CD4-positive, CD25-positive, alpha-beta regulatory T cell (primary cell): ENCODE measurements at places on chromosomes 6 and 20.

GRCh38 chr20:37299718-37300528 lies 10.5 kb downstream of the MANBAL start:
- no peak for DNase-seq

- DNase-seq, result no peak
These were observed 125.1 kb upstream of the NXT1 start for GRCh38 chr20:23225407-23226060.

GRCh38 chr6:142822383-142822782 lies 122.6 kb downstream of the HIVEP2 start:
- DNase-seq, result no peak

GRCh38 chr6:537114-537513 lies 119.8 kb downstream of the HUS1B start:
- no peak for DNase-seq

DNA sequence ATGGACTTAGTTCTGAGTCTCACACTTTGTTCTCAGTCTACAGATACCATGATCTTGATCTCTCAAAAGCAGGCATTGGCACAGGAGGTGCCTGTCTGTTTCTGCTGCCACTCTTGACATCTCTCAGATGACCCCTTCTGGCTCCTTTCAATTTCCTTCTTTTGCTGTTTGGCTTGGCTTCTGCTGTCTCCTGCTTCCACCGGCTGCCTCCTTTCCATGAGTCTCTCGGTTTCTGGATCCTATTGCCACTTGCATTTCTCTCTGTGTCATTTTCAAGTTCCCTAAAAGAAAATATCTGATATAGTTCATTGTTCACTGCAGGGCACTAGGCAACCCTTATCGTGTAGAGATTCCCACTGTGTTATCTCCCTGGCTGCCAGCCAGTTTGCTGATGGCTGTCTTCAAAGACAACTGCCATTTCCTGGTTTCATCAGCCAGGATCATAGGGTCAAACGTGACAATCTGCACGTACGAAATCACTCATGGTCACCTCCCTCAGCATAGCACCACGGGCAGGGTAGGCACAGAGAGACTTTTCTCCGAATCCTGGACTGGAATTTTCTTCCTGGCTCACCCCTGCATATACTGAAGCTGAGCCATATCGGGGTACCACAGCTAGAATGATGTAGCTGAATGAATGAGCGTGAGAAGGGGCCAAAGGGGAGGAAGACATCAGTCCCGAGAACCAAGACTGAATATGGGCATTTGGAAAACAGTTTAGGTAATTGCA lies 144.6 kb upstream of the TMEM170B start:
- no peak for DNase-seq

GRCh38 chr6:37783025-37783855 lies 36.3 kb upstream of the ZFAND3 start:
- no peak for DNase-seq

DNA sequence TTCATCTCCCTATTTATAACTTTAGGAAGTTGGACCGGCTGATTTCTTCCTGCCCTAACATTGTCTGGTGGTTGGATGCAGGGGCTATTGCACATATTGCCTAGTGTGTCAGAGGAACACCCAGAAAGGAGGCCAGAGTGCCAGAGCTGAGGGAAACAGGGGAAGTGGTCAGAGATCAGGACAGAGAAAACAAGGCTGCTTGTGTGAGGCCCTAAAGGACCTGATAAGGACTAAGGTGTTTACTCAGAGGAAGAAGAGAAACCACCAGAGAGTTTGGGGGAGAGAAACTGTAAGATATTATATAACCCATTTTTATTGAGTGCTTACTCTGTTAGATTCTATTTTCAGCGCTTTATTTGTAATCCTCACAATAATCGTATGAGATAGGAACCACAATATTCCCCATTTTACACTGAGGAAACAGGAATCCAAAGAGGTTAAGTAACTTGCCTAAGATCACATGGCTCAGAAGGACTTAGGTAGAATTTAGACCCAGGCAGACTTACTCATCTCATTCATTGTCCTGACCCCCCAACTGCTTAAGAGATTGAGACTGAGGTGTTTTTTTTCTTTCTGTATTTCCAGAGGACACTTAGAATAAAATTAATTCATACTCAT lies 54.0 kb upstream of the REV3L start:
- DNase-seq, result no peak

DNA sequence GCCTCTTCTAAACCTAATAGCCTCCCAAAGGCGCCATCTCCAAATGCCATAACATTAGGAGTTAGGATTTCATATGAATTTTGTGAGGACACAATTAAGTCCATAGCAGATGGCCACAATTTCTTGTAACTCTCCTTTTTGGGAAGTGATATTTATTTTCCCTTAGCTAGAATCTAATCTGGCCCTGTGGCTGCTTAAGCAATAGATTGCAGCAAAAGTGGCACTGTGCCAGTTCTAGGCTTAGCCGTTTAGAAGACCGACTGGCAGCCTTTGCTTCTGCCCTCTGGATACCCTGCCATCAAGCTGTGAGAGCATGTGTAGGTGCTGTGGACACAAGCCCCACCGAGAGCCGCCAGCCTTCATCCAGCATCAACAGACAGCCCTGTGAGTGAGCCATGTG lies 15.9 kb upstream of the ADGB start:
- no peak for DNase-seq

GRCh38 chr6:52416629-52417151 lies 3.5 kb upstream of the EFHC1 start:
- peak; percentile 25 for DNase-seq

GRCh38 chr6:37675100-37675499 lies 22.6 kb downstream of the MDGA1 start:
- DNase-seq, result no peak

DNA sequence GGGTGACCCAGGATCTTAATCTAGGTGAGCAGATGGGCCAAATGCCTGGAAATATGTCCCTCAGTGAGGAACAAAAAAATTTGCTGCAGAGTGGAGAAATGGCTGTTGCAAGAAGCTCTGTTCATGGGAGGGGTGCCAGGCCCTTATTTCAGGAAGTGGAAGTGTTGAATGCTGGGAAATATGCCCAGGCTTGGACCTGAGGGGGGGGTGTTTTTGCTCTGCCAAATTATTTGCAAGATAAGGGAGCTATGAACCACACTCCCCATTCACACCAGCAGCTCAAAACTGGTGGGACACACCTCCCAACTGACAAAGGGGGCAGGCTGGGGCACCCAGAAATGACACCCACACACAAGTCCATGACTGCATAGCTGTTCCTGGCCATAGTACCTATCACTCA lies 8.7 kb downstream of the CST4 start:
- no peak for DNase-seq

GRCh38 chr20:4488407-4489339 lies 233.0 kb upstream of the PRND start:
- no peak for DNase-seq

DNA sequence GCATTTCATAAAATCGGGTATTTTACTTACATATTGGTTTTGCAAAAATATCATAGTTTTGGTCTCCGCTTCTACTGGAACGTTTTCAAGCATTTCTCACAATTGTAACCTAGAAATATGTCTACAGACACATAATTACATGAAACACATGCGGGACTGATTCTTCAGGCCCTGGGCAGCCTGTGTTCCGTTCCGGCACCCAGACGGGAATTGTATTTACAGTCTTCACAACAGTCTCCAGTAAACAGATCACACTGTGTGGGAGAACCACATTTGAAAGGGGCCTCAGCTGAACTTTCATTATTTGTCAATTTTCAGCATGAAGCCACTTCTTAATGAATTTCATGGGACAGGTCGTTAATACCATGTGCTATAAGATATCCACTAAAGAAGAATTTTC lies 196.9 kb downstream of the DST start:
- DNase-seq, result no peak

GRCh38 chr20:55514531-55514930 lies 490.8 kb downstream of the CBLN4 start:
- no peak for DNase-seq

DNA sequence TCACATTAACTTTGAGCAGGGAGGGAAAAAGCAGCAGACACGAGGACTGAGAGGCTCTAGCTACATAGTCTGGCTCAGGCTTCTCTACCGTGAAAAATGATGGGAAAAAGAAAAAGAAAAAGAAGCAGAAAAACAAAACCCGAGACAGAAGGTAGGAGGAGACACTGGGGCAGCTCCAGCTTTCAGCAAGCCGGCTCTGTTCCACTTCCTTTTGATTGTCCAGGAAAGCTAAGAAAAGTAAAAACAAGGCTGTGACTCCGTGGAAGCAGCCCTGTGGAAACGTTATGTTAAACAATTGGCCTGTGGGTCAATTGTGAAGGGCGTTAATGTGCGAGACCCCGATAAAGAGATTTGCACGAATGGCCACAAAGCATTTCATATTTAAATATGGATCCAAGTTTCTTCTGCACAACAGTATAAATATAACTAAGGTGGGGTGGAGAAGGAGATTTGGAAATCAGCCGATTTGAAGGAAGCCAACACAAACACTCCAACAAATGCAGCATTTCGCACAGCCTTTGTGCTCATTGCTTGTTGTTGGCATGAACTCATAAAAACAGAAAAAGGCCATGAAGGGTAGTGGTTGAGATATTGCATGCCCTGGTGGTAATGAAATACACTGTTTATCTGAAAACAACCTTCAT lies 236.9 kb upstream of the JAG1 start:
- DNase-seq, result no peak

DNA sequence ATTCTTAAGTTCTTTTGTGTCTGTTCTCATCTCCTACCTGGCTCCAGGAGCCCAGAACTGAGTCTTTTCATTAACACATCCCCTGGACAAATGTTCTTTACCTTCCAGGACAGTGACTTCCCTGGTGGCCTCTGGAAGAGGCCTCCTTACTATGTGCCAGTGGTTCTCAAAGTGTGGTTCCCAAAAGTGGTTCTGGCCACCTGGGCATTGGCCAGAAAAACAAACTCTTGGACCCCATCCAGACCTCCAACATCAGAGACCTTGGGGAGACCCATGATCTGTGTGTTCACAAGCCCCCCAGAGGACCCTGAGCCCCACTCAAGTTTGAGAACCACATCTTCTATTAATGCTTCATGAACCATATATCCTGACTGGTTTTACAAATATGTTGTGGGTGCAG lies 7.2 kb upstream of the VSX1 start:
- no peak for DNase-seq

DNA sequence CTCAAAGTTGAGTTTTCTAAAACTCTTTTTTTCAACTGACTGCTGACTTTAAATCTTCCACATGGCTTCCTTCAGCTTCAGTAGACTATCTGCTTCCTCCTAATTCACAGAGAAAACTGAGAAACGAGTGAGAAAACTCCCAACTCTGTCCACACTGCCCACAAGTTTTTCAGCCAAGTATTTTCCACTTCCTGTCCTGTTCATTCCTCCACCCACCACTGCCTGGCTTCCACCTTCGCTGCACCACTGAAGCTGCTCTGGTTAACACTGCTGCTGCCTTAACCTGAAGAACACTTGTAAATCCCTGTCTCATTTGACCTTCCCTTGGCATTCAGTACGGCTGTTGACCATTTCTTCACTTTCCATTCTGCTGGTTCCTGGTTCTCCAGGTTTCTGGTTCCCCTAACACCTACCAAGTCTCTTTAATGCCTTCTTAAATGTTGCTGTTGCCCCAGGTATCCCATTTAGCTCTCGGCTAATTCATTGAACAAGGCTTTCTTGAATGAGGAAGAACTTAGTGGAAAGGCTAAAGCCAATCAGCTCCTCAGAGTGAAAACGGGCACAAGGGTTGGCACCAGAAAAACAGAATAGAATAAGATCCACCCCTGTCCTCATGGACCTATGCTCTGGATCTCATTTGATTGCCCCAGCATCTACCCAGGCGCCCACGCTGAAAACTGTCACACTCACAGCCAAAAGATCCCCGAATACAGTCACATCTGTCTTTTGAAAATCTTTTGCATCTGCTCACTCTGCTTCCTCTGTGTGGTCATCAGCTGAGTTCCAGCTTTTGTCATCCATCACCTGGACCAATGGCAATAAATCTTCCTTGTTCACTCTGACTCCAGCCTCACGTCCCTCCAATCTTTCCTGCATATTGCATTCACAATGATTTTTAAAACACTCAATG lies 104.4 kb upstream of the TAB2 start:
- peak; percentile 51 for DNase-seq

DNA sequence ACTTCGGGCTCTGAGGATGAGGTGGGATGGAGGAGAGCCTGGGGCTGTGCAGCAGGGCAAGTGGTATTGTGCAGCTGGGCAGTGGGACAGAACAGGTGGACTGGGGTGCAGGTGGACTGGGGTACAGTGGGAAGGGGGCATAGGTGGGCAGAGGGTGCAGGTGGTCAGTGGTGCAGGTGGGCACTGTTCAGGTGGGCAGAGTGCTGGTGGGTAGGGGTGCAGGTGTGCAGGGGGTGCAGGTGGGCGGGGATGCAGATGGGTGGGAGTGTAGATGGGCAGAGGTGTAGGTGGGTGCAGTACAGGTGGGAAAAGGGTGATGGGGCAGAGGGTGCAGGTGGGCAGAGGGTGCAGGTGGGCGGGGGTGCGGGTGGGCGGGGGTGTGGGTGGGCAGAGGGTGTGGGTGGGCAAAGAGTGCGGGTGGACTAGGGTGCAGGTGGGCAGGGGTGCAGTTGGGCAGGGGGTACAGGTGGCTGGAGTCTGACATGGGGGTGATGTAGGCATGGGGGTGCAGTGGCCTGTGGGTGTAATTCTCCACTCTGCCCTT lies 20.4 kb downstream of the BHLHE23 start:
- no peak for DNase-seq

- no peak for DNase-seq
These were observed 1.0 kb downstream of the TOMM34 start for GRCh38 chr20:44959082-44959637.

DNA sequence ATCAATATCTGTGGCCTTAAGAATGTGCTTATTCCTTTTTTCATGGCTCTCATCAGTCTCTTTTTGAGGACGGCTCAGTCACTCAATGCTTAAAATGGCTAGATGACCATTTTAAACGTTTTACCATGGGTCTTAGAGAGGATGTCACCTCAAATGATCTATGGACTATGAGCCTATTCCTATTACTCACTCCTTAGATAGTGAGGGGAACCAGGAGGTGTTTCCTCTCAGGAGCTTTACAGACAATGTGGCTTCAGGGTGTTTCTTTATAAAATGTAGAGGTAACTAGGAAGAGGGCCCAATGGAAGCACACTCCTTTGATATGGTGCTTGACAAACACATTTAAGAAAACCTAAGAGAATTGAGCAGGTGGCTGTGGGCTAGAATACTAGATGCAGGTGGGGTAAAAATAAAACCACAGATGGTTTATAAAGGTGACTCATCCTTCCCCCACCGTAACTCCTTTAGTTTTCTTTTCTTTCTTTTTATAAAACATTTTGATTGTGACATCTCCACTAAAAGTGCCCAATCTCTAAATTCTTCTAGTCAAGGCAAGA lies 1.5 kb upstream of the TMEM200A start:
- no peak for DNase-seq

- DNase-seq, result no peak
These were observed 44.2 kb downstream of the PLCG1 start for GRCh38 chr20:41181567-41181966.

DNA sequence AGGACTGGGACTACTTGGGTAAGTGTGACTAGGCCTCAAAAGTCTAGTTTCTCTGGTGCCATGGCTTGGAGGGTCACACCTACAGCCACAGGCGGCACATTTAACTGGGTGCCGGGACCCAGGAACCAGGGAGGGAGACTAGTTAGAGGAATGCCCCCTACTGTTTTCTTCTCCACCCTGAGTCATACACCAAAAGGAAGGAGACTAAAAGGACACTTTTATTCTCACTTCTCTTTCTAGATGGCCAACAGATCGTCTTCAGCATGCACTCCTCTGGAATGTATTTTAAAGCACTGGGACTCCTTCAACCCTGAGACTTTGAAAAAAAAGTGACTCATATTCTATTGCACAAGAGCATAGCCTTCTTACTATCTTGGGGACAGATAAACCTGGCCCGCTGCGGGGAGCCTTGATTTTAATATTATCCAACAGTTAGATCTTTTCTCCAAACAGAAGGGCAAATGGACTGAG lies 33.4 kb downstream of the PLN start:
- no peak for DNase-seq
